ENCODE measurements at places on chromosomes 11 and 22.
A peak's percentile ranks its signal among the peaks of the same experiment; 100 is the strongest.

GRCh38 chr11:34049028-34049427, 2.5 kb upstream of the CAPRIN1 start:
- DNase-seq, result no peak

DNA sequence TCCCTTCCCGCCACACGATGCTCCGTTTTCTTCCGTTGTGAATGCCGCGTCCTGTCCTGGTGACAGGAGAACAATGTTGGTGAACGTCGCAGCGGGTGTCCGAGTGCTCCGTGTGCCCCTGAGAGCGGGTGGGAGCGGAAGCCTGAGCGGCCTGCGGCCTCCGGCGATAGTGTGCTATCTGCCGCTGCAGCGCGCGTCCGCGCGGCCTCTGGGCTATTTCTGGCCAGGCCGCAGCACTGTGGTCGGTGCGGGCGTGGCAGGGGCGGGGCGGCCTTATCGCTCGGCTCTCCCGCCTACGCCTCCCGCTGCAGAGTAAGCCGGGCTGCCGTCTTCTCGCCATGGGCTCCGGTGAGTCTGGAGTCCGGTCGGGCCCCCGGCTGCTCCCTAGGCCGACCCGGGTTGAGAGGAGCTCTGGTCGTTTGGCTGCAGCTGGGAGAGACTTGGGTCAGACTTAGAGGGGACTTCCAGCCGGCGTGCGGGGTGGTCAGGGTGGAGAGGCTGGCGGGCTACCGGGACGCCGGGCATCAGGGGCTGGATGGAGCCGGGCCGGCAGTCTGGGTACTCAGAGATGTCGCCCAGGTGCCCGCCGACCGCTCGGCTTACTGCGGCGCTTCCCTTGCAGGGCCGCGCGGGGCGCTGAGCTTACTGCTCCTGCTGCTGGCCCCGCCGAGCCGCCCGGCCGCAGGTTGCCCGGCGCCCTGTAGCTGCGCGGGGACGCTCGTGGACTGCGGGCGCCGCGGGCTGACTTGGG, at the start of gene GP1BB:
TSS of gene GP1BB (plus strand) at position 308 of the 751 bp plus-strand sequence. CDS start at position 339, 31 bp downstream.
- peak; percentile 51 for DNase-seq

GRCh38 chr11:94018721-94019120, 2.4 kb upstream of the HEPHL1 start:
- no peak for DNase-seq

DNA sequence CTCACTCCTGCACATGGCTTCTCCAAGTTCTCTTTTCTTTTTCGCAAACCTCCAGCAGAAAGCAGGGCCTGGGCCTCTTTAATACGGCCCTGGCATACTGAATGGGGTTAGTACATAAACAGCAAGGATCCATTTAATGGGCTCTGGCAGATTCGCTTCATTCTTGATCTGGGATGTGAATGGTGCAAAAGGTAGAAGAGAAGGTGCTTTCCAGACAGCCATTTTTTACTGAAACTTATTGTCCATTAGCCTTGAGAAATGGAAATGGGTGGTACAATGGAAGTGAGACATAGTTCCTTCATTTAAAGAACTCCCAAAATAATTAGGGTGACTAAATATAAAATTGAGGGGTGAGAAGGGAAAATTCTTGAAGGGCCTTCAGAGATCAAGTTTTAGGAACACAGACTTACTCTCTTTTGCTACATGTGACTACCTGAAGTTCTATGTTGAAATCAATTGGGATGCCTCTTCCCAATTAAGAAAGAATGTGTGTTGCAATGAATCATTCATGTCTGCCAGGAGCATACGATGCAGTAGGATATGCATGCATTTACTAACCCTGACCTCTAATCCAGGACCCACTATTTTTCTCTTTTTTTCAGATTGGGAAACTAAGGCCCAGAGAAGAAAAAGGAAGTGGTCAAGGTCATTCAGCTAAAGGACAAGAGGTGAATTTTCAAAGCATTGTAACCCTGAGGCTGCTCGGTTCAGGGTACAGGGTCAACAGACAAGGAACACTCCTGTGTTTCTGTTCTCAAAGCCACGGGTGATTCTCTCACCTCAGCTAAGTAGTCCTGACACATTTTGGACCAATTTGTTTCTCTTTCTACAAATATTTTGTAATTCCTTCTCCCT, 144.1 kb downstream of the BBOX1 start:
- no peak for DNase-seq

DNA sequence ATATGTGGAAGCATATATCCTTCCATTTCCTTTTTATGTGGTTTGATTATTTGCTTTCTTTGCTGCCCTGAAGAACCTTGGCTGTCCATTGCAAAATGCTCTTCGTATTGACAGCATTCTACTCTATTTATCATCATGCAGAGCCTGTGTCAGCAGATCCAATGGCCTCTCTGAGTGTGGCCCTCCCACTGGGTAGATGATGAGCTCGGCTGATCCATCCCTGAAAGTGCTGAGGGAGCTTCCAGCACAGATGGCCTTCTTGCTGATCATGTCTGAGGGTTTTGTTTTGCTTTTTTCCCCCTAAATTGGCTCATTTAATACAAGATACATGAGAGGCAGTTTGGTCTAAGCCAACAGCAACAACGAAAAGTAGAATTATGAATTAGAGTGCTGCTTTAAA, 181.0 kb downstream of the GRIA4 start:
- no peak for DNase-seq

DNA sequence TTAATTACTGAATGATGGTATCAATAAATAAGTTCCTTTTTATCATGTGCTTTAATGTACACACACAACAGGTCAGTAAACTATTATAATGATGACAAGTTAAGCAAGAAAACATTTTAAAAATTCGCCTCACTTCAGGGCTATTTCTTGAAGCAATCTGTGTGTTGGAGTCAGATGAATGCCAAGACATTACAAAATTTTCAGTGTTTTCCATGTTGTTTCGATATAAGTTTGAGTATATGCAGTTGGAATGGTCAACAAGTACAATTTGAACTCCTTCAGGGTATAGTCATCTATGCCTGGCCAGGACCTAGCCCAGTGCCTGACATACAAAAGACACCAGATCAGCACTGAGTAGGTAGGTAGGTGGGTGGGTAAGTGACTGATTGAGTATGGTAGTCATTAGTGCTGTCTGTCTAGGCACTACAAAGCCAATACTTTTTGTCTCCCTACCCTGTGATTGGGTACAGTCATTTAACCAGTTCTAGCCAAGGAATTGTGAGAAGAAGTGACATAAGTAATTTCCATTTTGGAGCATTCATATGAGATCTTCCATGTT, 7.5 kb downstream of the PRCP start:
- no peak for DNase-seq

GRCh38 chr11:4026389-4026788, 68.2 kb upstream of the RRM1 start:
- DNase-seq, result no peak

All from stimulated activated CD4-positive, alpha-beta T cell treated with anti-CD3 and anti-CD28 coated beads, Interleukin-2, amount 100 ng/mL, for 24 hours (primary cell).